ENCODE measurements at places on chromosomes 16 and 17.

DNA sequence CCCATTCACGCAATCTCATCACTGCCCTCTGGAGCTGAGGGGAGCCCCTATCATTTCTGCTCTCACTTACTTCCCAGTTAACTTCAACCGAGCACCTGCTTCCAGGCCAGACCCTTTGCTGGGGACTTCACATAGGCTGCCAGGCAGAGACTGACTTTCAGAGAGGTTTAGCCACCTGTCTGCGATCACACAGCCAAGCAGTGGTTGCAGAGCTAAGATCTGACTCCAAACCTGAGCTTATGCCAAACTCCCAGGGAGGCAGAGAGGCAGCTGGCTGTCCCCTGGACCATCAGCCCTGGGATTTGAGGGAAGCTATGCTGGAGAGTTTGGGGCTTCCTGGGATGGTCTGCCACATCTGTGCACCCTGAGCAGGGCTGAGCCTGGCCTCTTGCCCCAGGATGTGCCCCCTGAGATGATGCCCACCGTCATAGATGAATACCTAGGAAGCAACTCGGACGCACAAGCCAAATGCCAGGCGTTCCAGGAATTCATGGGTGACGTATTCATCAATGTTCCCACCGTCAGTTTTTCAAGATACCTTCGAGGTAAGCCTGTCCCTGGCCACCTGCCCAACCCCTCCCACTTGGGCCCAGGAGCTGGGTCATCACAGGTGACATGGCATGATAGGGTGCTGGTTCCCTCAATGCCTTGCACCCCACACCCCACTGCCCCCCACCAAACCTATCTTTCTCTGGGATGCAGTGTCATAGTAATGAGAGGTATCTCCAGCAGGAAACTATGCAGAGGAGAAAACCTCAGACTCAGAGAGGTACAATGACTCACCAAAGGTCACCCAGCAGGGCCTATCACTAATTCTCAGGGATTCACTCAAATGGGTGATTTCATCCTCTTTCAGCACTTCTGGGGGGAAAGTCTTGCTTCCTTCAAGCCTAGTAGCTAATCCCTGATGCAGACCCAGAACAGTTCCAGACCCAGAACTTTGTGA is 10.0 kb downstream of the CES3 start:
- no peak for DNase-seq

DNA sequence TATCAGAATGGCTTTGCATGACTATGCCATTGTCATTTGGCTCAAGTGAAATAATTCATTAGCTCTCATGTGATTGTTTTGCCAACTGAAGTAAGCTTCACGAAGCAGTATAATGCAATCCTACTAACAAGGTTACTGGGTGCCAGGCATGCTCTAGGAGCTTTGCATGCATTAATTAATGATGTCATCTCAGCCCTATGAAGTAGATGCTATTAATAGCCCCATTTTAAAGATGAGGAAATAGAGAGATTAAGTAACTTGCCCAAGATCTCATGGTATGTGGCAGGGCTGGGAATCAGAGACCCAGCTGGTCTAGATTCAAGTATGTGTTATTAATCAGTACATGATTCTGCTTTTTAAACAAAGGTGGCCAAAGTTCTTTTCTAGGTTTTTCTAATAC is 14.1 kb downstream of the KRT39 start:
- DNase-seq, result no peak

- DNase-seq, result peak; percentile 28
Measured at GRCh38 chr17:67246653-67247415, 1.8 kb upstream of the HELZ start.

GRCh38 chr16:15777533-15778203 is 79.2 kb downstream of the MYH11 start:
- DNase-seq, result peak; percentile 54

GRCh38 chr16:89855986-89856385 is 17.4 kb upstream of the TCF25 start:
- no peak for DNase-seq

GRCh38 chr17:73297934-73298861 is 13.6 kb downstream of the CDC42EP4 start:
- DNase-seq, result no peak

DNA sequence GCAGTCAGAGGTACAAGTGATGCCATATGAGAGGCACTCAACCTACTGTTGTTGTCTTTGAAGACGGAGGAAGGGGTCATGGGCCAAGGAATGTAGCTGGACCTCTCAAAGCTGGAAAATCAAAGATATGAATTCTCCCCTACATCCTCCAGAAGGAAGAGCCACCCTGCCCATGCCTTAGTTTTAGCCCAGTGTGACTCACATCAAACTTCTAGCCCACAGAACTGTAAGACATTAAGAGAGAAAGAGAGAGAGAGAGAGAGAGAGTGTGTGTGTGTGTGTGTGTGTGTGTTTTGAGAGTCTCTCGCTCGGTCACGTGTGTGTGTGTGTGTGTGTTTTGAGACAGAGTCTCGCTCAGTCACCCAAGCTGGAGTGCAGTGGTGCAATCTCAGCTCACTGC is 87.1 kb downstream of the STX8 start:
- DNase-seq, result no peak

DNA sequence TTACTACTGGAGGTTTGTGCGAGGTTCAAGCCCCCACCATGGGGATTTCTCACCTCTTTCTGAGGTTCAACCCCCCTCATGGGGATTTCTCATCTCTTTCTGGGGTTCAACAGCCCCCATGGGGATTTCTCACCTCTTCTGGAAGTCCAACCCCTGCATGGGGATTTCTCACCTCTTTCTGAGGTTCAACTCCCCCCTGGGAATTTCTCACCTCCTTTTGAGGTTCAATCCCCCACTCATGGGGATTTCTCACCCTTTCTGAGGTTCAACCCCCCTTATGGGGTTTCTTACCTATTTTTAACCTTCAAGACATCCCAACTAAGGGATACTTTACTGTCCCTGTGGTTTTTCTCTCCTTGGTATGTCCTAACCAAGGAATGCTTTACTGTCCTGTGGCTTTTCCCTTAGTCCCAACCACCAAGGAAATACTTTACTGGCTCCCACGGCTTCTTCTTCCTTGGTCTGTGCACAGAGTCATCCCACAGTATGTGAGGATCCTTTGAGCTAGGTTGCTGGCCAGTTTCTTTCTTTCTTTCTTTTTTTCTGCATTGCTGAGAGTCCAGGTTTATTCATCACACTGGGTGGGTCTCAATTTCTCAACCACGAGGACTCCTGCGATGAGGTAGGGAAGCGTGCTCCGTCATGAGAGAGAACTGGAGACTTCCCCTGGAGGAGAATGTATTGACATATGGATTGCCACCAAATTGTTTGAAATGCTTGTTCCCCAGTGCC is 2140.2 kb downstream of the TP53TG3F start:
- DNase-seq, result no peak

- peak; percentile 83 for DNase-seq
Measured at GRCh38 chr17:45132572-45133463, 503 bp upstream of the PLCD3 start.

DNA sequence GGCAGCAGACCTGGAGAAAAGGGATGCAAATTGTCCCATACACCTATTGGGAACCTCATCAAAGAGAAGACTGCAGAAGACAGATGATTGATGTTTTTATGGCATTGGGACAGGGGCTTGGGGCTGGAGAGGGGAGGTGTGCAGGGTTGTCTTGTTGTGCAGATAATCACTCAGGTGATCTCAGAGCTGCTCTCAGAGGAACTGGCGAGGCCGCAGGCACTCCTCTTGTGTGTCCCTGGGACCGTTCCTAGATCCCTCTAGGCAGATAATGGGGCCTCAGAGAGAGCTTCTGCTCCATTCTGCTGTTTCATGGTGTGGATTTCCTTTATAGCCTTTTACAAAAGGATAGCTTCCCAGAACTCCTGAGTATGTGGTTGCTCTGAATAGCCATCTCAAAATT is 1.6 kb downstream of the RNF213 start:
- no peak for DNase-seq

DNA sequence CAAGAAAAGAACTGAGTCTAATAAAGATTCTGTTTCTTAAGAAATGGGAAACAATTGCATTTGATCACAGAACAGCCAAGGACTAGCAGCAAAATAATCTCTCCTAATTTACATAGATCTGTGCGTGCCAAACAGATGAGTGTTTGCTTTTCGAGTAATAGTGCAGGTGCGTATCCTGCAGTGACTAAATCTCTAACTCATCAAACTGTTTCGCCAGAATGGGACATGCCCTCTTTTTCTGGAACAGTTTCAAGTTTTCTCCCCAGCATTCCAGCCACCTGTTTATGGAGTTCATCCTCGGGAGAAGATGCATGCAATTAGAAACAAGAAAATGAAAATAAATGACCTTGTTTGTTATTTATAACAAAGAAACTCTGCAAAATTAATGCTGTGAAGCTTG is 5.7 kb upstream of the TOX3 start:
- no peak for DNase-seq
